ENCODE measurements at places on chromosomes 6 and 20. TPM values are rescaled to one million over a fixed set of nuclear protein-coding genes. Genes with fewer than 3 reads are reported as not detected.

Gene RBM24
- total RNA-seq = 2.3 TPM

Gene DEFB124
- total RNA-seq = not detected

Gene TSPO2
- total RNA-seq = not detected

DNA sequence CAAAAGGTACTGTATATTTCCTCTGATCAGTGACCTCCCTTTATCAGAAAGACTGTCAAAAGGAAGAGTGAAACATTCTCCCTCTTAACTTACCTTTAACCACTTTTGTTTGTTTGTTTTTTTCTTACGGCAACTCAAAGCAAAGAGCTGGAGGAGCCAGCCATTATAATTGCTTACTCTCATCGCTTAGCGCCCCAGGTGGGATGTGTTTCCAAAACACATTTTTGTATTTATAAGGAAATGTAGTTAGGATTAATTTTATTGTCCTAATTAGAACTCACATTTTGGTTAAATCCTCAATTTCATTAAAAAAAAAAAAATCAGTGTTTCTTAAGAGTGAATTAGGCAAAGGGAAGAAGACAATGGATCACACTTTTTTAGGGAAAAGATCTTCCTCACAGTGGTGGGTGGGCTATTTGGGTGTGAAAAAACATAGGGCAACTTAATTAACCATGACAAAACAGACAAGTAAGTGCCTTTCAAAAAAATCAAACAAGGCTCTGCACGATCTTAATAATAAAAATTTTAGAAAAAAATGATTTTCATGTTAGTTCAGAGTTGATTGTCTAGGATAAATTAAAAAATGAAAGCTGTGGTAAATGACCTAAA lies 1.2 kb upstream of the PHACTR2 start:
- peak overlapping the region; percentile 58 for H3K27ac ChIP-seq
- no peak overlapping the region for H3K4me3 ChIP-seq
- no peak for DNase-seq
- no peaks in the 10 kb centered on the region for H3K27me3 ChIP-seq
- H3K36me3 ChIP-seq = no peaks in the 10 kb centered on the region
- H3K4me1 ChIP-seq = peaks cover 17% of the 10 kb centered on the region

- no peaks in the 10 kb centered on the region for H3K27me3 ChIP-seq
- no peak overlapping the region for H3K27ac ChIP-seq
- H3K4me3 ChIP-seq = no peak overlapping the region
- DNase-seq = no peak
- no peaks in the 10 kb centered on the region for H3K36me3 ChIP-seq
These were observed 21.7 kb downstream of the CSNK2A1 start for GRCh38 chr20:521860-522259.

DNA sequence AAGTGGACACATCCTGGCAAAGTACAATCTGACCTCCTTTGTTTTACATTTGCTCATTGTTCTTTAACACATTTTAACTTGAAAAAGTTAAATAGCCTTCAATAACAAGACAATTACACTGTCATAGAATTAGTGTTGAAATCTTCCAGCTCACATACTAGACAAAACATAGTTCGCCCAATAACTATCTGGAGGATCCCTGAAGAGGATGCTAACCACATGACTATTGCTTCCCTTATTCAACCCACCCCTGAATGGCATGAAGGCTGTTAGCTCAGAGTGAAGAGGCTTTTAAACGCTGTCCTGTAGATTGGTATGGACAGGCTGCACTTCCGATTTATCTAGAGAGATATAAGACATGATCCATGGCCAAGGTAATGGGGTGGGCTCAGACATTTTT lies 15.0 kb upstream of the DSE start:
- no peak overlapping the region for H3K27ac ChIP-seq
- no peak for DNase-seq
- H3K4me1 ChIP-seq = no peaks in the 10 kb centered on the region
- no peaks in the 10 kb centered on the region for H3K27me3 ChIP-seq

- H3K27me3 ChIP-seq = no peaks in the 10 kb centered on the region
- no peaks in the 10 kb centered on the region for H3K36me3 ChIP-seq
- no peaks in the 10 kb centered on the region for H3K4me1 ChIP-seq
- no peak overlapping the region for H3K27ac ChIP-seq
- DNase-seq = no peak
These were observed 291.1 kb downstream of the DOK5 start for GRCh38 chr20:54766483-54766882.

Gene MRAP2
- total RNA-seq = 3.6 TPM

Gene COL11A2
- total RNA-seq = 0.78 TPM

DNA sequence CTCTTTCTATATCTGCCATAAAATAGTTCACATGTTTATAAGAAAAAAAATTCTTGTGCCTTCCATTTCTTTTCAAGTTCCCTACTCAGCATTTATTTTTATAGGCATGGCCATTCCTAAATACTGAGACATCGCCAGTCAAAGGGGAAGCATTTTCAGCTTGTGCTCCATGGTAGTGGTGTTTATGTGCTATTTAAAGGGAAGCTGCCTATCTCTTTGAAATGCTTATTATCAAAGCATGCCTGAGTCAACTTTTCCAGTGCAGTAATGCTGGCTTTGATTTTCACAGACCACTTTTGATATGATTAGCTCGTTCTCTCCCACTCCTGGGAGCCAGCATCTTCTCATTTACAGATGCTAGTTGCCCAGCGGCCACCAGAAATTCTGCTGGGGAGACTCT lies 124.1 kb upstream of the RIN2 start:
- H3K4me1 ChIP-seq = no peaks in the 10 kb centered on the region
- H3K27ac ChIP-seq = no peak overlapping the region
- no peak for DNase-seq

DNA sequence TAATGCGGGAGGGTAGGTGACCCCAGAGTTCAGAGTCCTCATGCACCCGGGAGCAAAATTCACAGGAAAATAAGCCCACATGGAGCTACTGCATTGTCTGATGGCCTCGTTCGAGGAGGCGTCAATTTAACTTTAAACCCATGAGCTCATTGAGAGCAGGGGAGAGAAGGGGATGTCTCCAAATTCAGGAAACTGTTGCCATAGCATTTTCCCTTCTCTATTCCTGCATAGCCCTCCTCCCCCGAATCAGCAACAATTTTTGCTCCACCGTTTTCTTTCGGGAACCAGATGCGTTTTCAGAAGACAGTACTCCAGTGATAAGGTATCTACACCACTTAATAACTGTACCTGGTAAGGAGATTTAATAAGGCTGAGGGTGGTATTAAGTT lies 324 bp upstream of the LAMP5 start:
- H3K27me3 ChIP-seq = no peaks in the 10 kb centered on the region
- DNase-seq = no peak
- H3K27ac ChIP-seq = no peak overlapping the region
- H3K4me3 ChIP-seq = no peak overlapping the region
- no peaks in the 10 kb centered on the region for H3K36me3 ChIP-seq

Gene BPI
- total RNA-seq = not detected

DNA sequence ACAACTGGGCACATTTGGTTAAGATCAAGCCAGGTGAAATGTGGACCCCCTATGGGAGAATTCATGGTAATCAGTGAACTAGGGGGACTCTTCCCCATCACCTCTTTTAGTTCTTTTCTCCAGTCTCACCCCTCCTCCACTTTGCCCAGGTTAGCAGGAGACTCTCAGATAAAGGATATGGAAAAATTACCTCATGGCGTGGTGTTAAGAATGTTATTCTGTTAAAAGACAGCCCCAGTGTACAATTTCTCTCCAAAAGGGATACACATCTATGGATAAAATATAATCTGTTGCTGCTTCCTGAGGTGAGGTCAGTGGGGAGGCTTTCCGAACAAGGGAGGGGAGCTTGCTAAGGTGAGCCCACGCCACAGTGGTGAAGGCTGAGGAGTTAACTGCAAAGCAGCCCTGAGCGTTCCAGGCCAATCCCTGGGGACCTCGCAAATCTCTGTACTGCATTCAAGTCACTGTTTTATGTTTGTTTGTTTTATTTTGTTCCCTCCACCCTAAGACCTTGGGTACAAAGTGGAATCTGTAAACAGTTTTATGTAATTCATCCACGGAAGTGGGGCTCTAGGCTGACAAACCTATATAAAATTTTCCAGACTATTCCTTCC lies 52.0 kb downstream of the ADGRF1 start:
- DNase-seq = no peak
- peaks cover 28% of the 10 kb centered on the region for H3K4me1 ChIP-seq
- no peak overlapping the region for H3K27ac ChIP-seq
- no peaks in the 10 kb centered on the region for H3K36me3 ChIP-seq
- H3K4me3 ChIP-seq = no peak overlapping the region
- no peaks in the 10 kb centered on the region for H3K27me3 ChIP-seq

DNA sequence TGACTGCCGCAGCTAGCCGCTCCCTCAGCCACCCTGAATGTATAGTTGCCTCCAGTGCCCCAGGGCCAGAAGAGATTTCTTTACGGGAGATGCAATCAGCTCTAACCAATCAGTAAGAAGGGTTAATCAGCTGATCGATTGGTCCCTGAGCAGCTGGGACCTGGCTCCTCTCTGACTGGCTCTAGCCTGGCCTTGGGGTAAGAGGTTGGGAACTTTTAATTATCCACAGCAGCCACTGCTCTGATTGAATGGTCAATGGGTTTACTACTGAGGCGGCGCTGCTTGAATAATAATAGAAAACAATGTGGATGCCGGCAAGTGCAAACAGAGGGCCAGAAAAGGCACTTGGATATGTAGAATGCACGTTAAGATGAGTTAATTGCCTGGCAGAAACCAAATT lies 99.8 kb downstream of the TFAP2A start:
- H3K27ac ChIP-seq = no peak overlapping the region
- no peaks in the 10 kb centered on the region for H3K27me3 ChIP-seq
- H3K36me3 ChIP-seq = no peaks in the 10 kb centered on the region
- no peak overlapping the region for H3K4me3 ChIP-seq

DNA sequence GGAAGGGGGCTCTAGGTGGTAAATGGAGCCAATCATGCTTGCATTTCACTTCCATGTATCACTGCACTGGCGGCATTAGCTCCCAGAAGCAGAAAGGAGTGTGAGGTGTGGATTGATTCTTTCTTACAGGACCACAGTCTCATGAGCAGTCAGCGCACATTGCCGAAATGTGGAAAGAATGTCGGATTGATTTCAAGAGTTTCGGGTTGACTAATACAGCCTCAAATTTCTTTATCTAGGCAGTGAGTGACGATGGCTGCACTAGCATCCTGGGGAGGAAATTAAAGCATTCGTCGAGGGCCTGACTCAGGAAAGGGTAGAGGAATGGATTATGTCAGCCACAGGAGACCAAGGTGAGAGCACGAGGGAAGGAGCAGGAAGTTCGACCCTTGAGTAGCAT lies 222.8 kb upstream of the CDYL start:
- no peaks in the 10 kb centered on the region for H3K36me3 ChIP-seq
- H3K27me3 ChIP-seq = no peaks in the 10 kb centered on the region

GRCh38 chr20:44748005-44748370 lies 2.3 kb downstream of the KCNK15 start:
- H3K36me3 ChIP-seq = no peaks in the 10 kb centered on the region
- no peak overlapping the region for H3K4me3 ChIP-seq
- H3K4me1 ChIP-seq = peaks cover 32% of the 10 kb centered on the region
- no peak for DNase-seq
- peak overlapping the region; percentile 75 for H3K27ac ChIP-seq

Gene POU3F2
- total RNA-seq = not detected

Gene GHRH
- not detected for total RNA-seq

- no peaks in the 10 kb centered on the region for H3K27me3 ChIP-seq
- no peaks in the 10 kb centered on the region for H3K36me3 ChIP-seq
- DNase-seq = no peak
- no peak overlapping the region for H3K27ac ChIP-seq
- H3K4me1 ChIP-seq = no peaks in the 10 kb centered on the region
These were observed 201.1 kb upstream of the PREP start for GRCh38 chr6:105603788-105604586.

DNA sequence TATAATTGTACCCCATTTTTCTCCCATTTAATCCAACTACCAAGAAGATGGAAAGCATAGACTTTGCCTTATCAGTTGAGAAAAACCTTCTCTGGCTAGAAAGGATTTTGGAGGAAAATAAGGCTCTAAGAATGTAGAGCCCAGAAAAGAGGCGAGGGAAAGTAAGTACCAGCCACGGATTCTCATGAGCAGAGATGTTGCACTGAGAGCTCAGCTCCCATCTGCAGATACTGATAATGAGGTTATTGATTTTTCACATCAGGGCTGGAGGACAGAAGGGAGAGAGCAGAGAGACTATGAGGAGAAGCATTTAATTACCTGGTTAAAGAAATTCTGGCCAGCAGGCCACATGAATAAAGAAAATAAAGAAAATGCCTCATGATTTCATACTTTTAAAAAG lies 104.4 kb upstream of the FAM184A start:
- no peak for DNase-seq
- H3K4me1 ChIP-seq = no peaks in the 10 kb centered on the region
- H3K4me3 ChIP-seq = no peak overlapping the region
- no peaks in the 10 kb centered on the region for H3K27me3 ChIP-seq

GRCh38 chr20:51143652-51144051 lies 120.7 kb upstream of the KCNG1 start:
- no peak overlapping the region for H3K27ac ChIP-seq
- H3K4me1 ChIP-seq = peaks cover 4% of the 10 kb centered on the region
- no peaks in the 10 kb centered on the region for H3K36me3 ChIP-seq
- H3K4me3 ChIP-seq = no peak overlapping the region

Measured in body of pancreas (tissue), 4 donors.